ENCODE measurements at places on chromosomes 2 and 18.
A peak's percentile ranks its signal among the peaks of the same experiment; 100 is the strongest.

DNA sequence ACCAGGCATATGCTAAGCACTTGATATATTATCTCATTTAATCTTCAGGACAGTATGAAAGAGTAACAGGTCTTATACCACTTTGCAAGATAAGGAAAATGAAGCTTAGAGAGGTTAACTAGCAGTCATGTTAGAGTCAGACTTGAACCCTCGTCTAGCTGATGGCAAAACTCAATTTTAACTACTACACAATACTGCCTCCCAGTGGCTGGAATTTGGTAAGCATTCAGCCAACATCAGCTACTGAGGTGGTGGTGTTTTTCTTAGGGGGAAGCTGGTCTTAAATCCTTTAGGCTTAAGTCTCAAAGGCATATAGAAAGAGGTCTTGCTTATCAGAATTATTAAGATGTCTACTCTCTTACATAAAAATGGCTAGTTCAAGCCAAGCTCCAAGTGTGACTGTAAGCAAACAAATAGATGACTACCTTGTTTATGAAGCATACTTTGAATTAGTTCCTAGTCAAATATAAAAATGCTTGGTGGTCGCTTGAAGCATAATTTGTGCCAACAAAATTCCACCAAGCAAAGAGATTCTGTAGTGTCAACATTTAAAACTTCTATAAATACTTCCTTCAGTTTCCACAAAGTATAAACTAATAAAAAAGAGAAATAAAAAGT, 325.4 kb upstream of the FIGN start:
- DNase-seq = no peak

- DNase-seq = no peak
Measured at GRCh38 chr2:46549166-46549844, 69.9 kb downstream of the TMEM247 start.

GRCh38 chr18:26227051-26227670, 916 bp downstream of the TAF4B start:
- DNase-seq = no peak

GRCh38 chr2:237747189-237747588, 51.4 kb upstream of the RBM44 start:
- no peak for DNase-seq

GRCh38 chr2:10498525-10499274, 50.6 kb upstream of the ODC1 start:
- DNase-seq = no peak

- no peak for DNase-seq
Measured at GRCh38 chr2:186346216-186346615, 139.8 kb upstream of the ZC3H15 start.

DNA sequence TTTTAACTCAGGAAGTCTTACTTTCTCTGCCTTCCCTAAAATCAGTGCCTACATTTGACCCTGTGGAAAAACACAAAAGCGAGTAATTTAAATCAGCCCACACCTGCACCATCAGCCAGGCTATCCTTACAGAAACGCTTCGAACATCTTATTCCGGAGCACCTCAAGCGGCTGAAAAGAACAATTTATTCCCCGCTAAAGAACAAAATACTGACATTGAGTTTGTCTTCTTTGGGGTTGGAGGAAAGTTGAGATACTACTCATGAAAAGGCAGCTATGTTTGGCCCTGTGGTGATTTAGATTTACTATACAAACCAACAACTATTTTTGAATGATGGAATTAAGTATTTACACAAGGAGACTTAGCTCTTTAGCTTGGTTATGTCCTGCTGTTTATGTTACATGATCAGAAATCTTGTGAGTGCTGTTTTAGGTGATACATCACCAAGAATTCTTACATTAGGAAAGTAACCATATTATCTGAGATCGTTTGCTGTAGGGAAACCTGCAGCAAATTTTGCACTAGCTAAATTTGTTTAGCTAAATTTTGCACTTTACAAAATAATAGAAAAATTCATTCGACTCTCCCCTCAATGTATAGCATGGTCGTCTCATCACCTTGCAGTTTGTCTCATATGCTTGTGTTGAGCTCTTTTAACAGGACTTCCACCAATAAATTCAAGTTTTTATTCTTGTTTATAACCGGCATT, 158.8 kb upstream of the SIX2 start:
- no peak for DNase-seq

DNA sequence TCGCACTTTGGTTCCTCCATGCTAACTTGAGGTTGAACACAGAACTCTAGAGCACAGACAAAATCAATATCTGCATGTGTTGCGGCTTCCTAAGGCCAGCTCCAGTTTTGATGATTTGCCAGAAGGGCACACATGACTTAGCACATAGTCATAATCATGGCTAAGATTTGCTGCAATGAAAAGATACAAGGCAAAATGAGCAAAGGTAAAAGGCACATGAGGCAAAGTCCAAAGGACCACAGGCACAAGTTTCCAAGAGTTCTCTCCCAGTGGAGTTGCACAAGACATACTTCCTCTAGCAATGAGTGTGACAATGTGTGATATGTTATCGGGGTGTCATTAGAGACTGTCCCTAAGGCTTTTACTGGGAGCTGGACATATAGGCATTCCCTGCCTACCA, 24.2 kb upstream of the CXXC1 start:
- DNase-seq = no peak

GRCh38 chr2:239178484-239178883, 222.3 kb downstream of the HDAC4 start:
- no peak for DNase-seq

DNA sequence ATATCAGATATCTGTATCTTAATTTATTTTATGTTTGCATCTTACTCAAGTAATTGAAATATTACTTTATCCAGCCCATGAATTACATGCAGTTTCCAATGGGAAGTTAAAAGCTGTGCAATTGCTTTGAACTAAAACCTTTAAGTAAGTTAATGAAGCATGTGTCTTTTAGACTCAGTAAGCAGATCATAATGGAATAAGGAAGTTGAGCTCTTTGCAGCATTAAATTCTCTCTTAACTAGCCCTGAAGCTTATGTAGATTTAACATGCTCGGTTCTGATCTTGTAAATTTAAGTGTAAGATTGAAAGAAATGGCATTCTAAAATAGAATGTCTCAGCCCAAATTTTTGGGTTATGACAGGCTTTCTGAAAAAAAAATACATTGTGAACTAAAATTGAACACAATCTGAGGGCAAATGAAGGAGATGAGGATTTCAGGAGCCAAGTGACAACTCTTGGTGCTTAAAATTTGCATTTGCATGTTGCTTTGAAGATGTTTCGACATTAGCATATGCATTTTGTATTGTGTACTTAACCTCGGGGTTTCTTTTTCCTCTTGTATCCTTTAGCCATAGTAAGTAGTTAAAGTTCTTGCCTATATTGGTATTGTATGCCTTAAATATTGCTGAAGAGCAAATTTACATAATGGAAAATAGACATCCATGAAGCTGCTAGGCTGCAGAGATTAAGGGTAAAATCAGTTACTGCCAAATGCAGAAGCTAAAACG, 297.8 kb upstream of the KCNJ3 start:
- DNase-seq = no peak

DNA sequence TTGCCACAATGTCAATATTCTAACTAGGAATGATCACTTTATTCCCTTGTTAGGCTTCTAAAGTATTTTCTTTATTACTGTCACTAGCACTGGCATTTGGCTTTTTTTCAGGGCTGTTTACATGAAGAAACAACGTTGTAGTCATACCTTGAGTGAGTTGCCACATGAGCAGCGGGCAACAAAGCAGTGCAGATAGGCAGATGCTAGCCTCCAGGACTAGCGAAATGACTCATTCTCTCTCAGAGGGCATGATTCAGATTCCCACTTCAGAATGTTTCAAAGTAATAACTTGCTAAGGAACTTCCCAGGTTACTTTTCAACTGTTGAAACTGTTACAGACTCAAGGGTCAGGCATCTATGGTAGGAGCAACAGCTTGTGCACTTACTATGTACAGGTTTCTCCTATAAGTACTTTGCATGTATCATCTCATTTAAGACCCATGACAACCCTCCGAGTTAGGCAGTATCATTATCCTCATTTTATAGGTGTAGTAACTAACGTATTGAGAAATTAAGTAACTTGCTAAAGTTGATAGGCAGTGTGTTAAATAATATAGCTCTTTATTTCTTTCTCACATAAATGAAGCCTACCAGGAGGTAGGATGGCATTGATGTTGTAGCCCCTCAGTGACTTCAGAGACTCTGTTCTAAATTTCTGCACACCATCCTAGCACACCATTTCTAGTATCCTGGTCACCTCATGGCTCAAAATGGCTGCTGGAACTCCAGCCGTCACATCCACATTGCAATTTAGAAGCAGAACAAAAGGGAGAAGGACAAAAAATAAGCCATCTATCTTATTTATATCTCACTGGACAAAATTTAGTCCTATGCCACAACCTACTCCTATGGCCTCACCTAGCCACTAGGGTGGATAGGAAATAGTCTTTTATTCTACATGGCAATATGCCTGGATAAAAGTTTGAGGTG, 83.3 kb downstream of the ICOS start:
- DNase-seq = no peak

- DNase-seq = peak; percentile 89
Measured at GRCh38 chr2:128347701-128348539, 29.3 kb upstream of the HS6ST1 start.

- DNase-seq = peak; percentile 93
Measured at GRCh38 chr2:231925303-231926179, 655 bp downstream of the NPPC start.

DNA sequence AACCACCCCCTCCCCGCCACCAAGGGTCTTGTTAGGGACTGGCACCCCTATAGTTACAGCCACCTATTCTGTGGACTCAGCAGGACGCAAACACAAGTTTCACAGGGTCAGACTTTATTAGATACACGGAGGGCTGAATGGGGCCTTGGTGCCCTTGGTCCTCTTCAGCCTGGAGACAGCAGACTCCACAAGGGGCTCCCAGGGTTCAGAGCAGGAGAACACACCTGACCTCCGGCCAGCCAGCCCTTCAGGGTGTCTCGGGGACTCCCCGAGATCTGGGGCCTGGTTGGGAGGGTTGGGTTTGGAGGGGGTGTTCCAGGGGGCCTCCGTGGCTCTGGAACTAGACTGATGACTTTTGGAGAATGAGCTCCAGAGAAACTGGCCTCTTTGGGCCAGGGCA, 2.3 kb upstream of the PREB start:
- no peak for DNase-seq

- no peak for DNase-seq
Measured at GRCh38 chr2:195763866-195764265, 106.8 kb downstream of the SLC39A10 start.

DNA sequence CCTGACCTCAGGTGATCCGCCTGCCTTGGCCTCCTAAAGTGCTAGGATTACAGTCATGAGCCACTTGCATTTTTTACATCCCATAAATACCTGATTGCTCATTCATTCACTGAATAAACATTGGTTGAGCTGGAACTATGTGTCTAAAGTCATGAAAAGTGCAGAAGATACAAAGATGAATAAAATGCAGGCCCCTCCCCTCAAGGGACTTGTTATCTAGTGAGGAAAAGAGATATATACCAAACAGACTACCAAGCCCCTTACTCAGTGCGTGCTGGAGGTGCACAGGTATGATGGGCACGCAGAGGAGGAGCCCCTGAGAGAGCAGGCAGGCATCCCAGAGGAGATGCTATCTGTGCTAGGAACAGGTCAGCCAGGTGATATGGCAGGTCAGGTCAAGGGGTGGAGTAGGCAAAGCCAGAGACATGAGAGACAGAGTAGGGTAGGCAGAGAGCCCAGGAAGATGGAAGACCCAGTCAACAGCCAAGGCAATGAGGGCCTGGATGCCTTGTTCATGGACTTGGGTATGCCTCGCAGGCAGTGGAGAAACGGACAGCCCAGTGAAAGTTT, 7.7 kb downstream of the FHL2 start:
- no peak for DNase-seq

GRCh38 chr2:17416884-17417391, 101.3 kb downstream of the RAD51AP2 start:
- DNase-seq = no peak

GRCh38 chr2:217722883-217723472, 279.8 kb downstream of the TNS1 start:
- no peak for DNase-seq

GRCh38 chr18:10299643-10300042, 154.8 kb upstream of the APCDD1 start:
- peak; percentile 41 for DNase-seq

DNA sequence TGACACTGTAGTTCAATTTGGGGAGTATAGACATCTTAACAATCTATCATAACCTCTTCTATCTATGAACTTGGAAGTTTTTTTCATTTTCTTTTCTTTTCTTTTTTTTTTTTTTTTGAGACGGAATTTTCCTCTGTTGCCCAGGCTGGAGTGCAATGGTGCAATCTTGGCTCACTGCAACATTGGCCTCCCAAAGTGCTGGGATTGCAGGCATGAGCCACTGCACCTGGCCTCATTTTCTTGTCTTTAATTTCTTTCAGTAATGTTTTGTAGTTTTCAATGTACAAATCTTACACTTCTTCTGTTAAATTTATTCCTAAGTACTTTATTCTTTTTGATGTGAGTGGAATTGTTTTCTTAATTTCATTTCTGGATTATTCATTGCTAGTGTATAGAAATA, 14.6 kb downstream of the ASAP2 start:
- peak; percentile 43 for DNase-seq

DNA sequence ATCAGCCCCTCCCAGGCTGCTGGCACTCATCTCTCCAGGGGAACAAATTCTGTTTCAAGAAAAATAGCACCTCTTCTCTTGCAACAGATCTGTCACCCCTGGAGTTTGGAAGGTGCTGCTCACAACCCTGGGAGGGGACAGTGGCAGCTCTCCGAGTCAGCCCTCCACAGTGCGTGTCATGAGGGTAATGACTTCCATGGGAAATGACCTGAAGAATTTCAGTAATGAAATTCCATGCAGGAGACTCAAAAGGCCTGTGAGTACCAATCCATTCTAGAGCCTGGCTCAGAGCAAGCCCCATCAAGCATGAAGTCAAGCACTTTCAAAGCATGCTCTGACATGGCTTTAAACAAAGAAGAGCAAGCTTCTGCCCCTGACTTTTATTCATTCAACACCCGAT, 276.3 kb upstream of the PARD3B start:
- DNase-seq = no peak

- DNase-seq = peak; percentile 36
Measured at GRCh38 chr2:173607606-173608311, 253.1 kb downstream of the CDCA7 start.

DNA sequence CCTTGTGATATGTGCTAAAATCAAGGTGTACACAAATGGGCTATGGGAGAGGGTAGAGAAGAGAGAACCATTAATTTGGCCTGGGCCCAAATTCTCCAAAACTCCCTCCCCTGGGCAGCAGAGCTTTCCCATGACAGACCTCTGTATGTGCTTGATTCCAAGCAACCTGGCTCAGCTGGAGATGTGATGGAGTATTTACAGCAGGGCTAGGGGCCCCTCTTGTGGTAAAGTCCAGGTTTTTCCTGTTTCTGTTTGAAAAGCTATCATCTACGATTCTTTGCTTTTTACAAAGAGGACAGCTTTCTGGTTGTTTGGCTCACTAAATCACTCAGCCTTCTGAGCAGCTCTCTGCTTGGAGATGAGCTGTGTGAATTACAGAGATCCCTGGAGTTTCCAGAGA, 40.3 kb downstream of the KCNS3 start:
- no peak for DNase-seq

DNA sequence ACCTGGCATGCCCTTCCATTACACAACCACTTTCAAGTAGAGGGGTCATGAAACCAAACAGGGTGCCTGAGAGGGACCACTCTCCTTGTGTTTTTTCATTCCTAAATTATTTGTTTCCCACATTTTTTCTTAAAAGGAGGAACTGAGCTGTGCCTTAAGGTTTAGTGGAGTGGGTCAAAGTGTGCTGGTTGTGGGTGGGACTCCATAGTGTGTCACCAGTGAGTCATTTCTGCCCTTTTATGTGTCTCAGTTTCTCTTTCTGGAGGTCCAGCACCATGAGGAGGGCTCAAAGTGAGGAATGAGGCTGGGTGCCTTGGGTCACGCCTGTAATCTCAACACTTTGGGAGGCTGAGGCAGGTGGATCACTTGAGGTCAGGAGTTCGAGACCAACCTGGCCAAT, 37.8 kb downstream of the COMMD1 start:
- DNase-seq = no peak
